ENCODE measurements at places on chromosomes 6 and 20.

GRCh38 chr20:23654000-23654399 is 16.2 kb upstream of the CST3 start:
- DNase-seq: no peak

DNA sequence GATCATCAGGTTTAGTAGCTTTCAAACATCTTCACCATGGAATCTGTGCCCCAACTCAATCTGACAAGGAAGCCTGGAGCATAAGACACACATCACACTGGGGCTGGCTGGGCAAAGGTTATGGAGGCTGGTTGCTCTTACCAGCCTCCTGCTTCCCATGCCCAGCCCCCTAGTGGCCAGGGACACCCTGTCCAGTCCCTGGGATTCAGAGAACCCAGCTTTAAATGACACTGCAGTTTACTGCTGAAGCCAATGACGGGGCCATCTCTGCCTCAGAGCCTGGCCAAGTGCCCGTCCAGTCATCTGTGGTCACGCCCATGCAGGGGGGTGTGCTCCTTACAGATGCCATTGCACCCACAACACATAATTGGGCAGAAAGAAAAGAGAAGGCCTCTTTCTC is 272.9 kb downstream of the SMOC2 start:
- DNase-seq: no peak

DNA sequence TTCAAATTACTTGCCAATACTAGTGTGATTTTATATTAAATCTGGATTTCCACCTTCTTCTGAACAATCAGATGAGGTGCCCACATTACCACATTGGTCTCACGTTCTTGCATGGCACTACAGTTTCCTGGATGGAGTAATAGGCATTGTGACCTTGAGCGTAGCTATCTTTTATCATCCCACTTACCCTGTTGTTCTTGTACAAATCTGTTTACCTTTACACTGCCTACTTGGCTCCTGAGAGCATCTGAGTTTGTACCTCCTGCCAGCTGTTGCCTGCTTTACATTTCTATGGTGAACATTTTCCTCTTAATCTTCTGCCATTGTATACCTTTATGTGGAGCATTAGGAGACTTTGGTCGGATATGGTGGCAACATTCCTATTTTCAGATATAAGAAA is 90.7 kb downstream of the AKAP7 start:
- no peak for DNase-seq

GRCh38 chr6:40523505-40524172 is 63.5 kb downstream of the LRFN2 start:
- DNase-seq: no peak

DNA sequence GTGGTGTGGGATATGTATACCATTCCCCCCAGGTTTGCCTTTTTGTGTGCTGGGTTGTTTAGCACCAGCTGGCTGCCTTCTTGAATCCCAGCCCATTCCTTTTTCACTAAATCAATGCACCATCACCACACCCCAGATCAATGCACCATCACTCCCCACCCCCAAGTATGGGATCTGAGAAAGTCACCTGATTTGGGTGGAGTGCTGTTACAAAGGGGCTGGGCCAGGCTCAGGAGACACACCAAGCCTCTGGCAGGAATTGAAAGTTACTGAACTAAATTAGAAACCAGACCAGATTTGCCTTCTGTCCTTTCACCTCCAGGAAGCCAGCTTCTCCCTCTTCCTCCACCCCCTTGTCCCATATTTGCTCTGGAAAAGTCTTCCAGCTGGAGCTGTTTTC is 19.6 kb upstream of the PKHD1 start:
- DNase-seq: no peak

DNA sequence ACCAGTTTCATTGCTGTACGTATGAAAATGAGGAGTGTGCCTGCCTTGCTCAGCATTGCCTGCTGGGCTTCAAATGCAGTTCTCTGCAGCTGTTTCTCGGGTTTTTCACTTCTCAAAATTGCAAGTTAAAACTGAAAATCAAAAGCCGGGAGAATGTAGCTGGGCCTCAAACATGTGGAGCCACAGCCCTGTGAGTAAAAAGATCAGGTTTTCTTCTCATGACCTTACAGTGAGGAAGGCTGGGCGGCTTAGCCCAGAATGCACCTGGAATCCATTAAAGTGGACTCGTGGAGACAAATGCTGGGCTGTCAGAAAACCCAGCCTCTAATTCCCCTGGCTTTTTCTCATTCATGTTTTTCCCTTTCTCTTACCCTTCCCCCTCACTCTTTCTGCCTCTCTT is 34.4 kb downstream of the DSE start:
- DNase-seq: no peak

GRCh38 chr6:626236-626635 is 30.7 kb downstream of the HUS1B start:
- no peak for DNase-seq

DNA sequence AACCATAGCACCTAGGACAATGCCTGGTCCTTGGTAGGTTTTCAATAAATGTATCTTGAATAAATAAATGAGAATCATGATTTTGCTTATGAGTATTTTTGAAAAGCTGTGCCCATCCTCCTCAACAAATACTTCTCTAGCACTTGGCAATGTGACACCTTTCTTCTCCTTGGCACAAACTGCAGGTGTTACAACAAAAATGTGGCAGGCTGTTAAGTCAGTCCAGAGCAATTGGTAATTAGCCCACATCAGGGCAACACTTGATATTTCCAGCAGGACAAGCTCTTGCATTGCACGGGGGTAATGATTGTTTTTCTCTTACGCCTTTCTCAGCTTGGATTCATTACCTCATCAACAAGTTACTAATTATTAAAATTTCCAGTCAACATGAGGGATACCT is 31.6 kb upstream of the SNX9 start:
- no peak for DNase-seq

- DNase-seq: no peak
Observed at GRCh38 chr6:33631971-33632557, 10.9 kb downstream of the ITPR3 start.

DNA sequence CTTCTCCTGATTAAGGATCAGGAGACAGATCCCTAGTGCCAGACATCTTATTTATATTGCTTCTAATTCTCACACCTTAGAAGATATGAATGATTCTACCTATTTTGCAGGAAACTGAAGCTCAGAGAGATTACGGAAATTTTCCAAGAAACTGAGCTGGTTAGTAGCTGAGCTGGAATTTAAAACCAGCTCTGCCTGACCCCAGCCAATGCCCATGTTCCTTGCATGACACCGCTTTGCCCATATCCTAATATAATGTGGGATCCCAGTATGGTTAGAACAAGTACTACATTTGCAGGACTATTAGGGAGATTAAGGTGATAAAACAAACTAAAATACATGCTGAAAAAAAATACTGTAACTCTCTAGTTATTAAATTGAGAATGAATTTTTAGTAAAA is 1.9 kb downstream of the TMEM30A start:
- DNase-seq: no peak

- DNase-seq: no peak
Observed at GRCh38 chr6:124073021-124073420, 269.4 kb downstream of the NKAIN2 start.

DNA sequence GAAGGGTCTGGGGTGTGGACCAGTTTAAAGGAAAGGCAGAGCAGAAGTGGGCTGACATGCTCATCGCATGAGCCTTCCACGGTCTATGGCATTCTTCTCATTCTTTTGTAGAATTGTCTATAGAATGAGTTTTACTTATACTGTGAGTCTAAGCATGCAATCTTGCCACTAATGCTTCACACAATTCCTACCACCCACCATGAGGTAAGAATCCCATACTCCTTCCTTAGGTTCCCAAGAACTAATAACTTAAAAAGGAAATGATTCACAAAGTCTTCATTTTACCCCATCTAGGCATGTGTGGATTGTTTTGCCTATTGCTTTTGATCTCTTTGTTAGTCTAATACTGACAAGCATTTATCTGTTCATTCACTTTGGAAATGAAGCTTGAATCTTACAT is 195.2 kb downstream of the LY86 start:
- no peak for DNase-seq

DNA sequence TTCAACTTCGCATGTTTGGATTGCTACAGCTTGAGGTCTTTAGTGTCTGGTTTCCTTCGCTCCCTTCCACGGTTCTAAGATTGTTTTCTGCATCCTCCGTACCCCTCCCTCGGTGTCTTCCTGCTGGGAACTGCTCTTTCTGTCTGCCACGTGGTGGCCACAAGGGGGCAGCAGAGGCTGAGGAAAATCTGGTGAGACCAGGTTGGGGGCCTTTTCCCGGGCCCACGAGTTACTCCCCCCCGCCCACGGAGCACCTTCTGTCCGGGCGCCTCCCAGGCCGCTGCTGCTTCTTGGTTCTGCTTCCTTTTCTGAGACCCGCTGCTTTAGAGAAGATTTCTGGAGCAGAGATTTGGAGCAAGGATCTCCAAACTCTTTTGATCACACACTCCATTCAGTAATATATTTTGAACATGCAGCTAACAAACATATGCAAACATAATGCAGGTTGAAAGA is 21.1 kb upstream of the NOTCH4 start:
- DNase-seq: peak; percentile 89

DNA sequence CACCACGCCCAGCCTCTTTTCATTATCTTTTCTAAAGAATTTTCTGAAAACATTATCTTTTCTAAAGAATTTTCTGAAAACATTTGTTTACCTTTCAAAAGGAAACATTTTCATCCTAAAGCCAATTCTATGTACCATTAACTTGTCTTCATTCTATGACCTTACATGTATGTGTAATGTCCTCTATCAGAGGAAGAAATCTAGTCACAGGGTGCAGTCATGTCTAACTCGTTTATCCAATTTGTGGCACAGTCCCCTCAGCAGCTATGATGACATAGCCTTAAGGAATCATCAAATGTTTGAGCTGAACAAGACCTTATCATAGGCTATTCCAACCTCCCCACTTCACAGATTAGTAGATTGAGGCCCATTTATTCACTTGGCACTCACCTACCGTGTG is 21.5 kb upstream of the SPTLC3 start:
- no peak for DNase-seq

DNA sequence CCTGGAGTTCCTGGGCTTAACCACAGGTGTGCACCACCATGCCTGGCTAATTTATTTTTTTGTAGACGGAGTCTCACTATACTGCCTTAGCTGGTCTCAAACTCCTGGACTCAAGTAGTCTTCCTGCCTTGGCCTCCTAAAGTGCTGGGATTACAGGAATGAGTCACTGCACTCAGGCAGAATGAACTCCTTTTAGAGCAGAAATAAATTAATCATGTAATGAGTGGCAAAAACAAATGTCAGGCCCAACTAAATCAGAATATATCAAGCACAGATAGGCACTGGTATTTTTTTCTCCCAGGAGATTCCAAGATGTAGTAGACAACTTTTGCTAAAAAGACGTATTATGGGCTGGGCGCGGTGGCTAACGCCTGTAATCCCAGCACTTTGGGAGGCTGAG is 2.6 kb downstream of the RPS10 start:
- DNase-seq: no peak

- DNase-seq: no peak
Observed at GRCh38 chr6:105526225-105526872, 123.5 kb upstream of the PREP start.

DNA sequence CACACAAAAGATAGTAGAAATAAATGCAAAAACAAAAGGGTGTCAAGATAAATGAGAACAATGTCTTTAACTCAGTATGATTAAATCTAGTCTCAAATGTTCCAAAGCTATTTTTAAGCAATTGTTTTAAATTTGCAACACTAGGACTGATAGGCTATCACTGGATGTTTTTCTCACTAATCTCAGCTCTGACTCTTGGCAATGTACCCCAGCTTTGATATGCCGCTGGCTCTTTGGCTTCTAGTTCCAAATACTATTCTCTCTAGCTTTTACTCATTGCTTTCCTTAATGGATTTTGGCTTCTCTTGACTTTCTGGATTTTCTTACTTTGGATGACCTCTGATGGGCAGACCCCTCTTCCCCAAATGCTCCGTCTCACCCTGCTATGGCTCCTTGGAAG is 116.0 kb upstream of the SLC35B3 start:
- no peak for DNase-seq

- DNase-seq: peak; percentile 59
Observed at GRCh38 chr6:159095616-159096015, 50.8 kb upstream of the TAGAP start.

DNA sequence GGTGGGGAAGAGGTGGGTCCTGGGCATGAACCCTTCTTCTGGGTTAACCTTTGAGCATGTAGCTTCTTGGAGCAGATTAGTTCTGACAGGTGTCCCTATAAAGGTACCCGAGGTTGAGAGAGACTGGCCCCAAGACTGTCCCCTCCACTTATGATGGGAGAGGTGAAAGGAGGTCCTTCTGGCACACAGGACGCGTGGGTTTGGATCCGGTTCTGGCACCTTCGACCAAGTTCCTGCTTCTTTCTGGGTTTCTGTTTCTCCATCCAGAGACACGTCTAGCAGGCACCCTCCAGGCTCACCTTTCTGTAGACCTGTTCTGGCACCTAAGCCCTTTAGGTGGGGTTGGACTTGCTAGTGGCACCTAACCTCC is 4.1 kb downstream of the PAX1 start:
- DNase-seq: no peak

DNA sequence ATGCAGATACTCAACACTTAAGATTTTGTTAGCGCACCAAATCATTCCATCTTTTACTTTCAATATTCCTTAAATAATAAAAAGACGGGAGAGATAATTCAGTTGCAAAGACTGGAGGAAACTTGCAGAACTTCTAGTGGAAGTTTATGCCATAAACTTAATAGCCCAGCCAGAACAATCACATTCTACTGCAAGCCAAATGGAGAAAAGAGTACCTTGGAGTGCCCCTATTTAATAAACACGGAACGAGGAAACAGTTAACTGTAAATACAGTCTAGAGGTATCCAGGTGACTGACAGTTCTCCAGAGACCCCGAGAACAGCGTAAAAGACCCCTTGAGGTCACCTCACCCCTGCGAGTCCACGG is 635 bp downstream of the SLC35B3 start:
- no peak for DNase-seq

DNA sequence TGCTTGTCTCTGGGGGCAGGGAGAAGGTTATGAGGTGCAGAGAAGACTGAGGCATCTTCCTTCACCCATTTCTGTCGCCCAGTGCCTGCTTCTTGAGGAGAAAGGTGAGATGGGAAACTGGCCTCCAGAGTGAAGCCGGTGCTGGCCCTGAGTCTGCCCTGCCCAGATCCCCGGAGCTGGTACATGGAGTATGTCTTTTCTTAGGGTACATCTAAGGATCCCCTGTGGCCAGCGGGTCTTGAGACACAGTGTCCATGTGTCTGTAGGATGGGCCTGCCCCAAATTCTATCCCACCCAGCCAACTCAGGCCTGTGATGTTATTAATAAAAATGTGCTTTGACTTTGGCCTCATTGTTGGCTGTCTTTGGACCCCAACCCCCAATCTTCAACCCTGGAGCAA is 8.8 kb upstream of the BAK1 start:
- DNase-seq: no peak

Data from activated CD8-positive, alpha-beta memory T cell treated with anti-CD3 and anti-CD28 coated beads for 24 hours (primary cell).